ENCODE measurements at places on chromosomes 7 and 10.

GRCh38 chr10:62068464-62068863, 167.0 kb downstream of the ARID5B start:
- no peak for DNase-seq

GRCh38 chr7:70143075-70144044, 545.1 kb downstream of the AUTS2 start:
- DNase-seq = no peak

- no peak for DNase-seq
These were observed 1272.8 kb downstream of the TYW1 start for GRCh38 chr7:68269405-68269804.

DNA sequence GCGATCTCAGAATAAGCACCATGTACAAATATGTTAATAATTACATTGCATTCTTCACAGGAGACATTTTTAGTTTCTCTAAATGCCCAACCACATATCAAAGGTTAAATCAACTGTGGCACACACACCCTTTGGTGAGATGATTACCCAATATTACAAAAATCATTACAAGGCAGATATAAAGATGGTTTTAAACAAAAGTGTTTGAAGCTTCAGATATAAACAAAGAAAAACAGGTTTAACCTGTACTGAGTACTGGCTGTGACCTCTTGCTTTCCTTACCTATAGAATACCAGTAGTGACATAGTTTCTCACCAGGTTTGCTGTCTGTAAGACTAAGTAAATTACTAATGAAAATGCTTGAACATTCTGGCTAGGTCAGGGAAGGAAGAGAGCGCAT, 360.0 kb upstream of the IGFBP3 start:
- DNase-seq = no peak

GRCh38 chr7:118104812-118105441, 79.0 kb upstream of the LSM8 start:
- no peak for DNase-seq

GRCh38 chr10:7405637-7406036, 5.2 kb downstream of the SFMBT2 start:
- no peak for DNase-seq

- no peak for DNase-seq
These were observed 3.6 kb downstream of the SRI start for GRCh38 chr7:88216276-88216675.

DNA sequence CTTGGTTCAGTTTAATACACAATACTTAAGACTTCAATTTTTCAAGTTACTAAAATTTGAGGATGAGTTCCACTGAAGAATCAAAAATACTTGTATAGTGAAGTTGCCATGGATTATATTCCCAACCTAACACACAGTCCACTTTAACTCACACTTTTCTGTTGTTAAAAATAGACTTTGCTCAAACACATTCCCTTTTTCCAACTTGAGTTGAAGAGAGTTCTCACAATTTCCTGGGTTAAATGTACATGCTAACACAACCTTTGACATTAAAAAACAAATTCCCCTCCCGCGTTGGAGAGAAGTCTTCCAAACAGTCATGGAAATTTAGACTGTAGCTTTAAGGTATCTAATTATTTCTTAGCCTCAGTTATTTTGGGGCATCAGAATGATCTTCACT, 27.1 kb downstream of the SKIDA1 start:
- no peak for DNase-seq

GRCh38 chr10:51527522-51528219, 171.7 kb downstream of the CSTF2T start:
- no peak for DNase-seq

- DNase-seq = no peak
These were observed 131.8 kb upstream of the WDR11 start for GRCh38 chr10:120719333-120719732.

DNA sequence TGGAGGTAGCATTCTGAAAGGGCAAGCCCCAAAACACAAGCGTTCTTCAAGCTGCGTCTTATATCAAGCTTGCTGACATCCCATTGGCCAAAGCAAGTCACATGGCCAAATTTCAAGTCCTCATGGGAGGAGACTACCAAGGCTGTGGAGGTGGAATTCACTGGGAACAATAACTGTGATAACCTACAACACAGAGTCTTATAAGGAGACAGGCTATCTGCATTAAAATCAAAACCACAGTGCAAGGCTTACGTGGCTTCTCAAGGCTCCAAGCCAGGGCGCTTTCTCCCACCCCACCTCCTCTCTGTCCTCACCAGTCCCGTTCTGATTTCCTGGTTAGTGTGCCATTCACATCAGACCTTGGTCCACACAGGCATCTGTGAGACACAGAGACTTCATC, 39.4 kb downstream of the ADRB1 start:
- no peak for DNase-seq

Measured in omental fat pad (tissue), 4 donors.